ENCODE measurements at places on chromosomes 7 and 10. TPM values are rescaled to one million over a fixed set of nuclear protein-coding genes. Genes with fewer than 3 reads are reported as not detected.

The FAM25G gene
- not detected for polyA plus RNA-seq

The GNG11 gene
- 4.7 TPM for polyA plus RNA-seq

The OAT gene
- polyA plus RNA-seq = 198 TPM

The GAD2 gene
- 53.2 TPM for polyA plus RNA-seq

The CHCHD3 gene
- 24.4 TPM for polyA plus RNA-seq

The MMP21 gene
- polyA plus RNA-seq = not detected

The PODXL gene
- polyA plus RNA-seq = 1.9 TPM

The SLC35G1 gene
- polyA plus RNA-seq = 9.3 TPM

The SYCE1 gene
- 17.3 TPM for polyA plus RNA-seq

The SPACDR gene
- 0.66 TPM for polyA plus RNA-seq

The FOXI2 gene
- not detected for polyA plus RNA-seq

The PMS2 gene
- polyA plus RNA-seq = 29.6 TPM

The ZEB1 gene
- polyA plus RNA-seq = 26.9 TPM

The CPSF4 gene
- 1.7 TPM for polyA plus RNA-seq

The EN2 gene
- polyA plus RNA-seq = 6.1 TPM

The CHST15 gene
- 38.8 TPM for polyA plus RNA-seq

The LRRN3 gene
- 457 TPM for polyA plus RNA-seq

The LRWD1 gene
- 0.11 TPM for polyA plus RNA-seq

The GJD4 gene
- not detected for polyA plus RNA-seq

The SH2D4B gene
- not detected for polyA plus RNA-seq

The ACTR1A gene
- 138 TPM for polyA plus RNA-seq

The GRM3 gene
- polyA plus RNA-seq = 25.7 TPM

The GATA3 gene
- polyA plus RNA-seq = not detected

The GSTO1 gene
- polyA plus RNA-seq = 159 TPM

The CTAGE6 gene
- polyA plus RNA-seq = not detected

The NIPSNAP2 gene
- polyA plus RNA-seq = 47.7 TPM

The DDC gene
- 7.0 TPM for polyA plus RNA-seq

The NPFFR1 gene
- 0.13 TPM for polyA plus RNA-seq

The OR2A7 gene
- polyA plus RNA-seq = not detected

The BEND7 gene
- 1.3 TPM for polyA plus RNA-seq

All from Purkinje cell (primary cell).